ENCODE measurements at places on chromosomes 2 and 18.

GRCh38 chr2:11129598-11130449 is 25.4 kb upstream of the SLC66A3 start:
- no peaks in the 10 kb centered on the region for H3K27me3 ChIP-seq
- DNase-seq = no peak
- H3K4me1 ChIP-seq = peaks cover 35% of the 10 kb centered on the region
- peak overlapping the region; percentile 37 for H3K4me3 ChIP-seq

- no peak overlapping the region for H3K4me3 ChIP-seq
- no peak for DNase-seq
- no peaks in the 10 kb centered on the region for H3K36me3 ChIP-seq
- H3K4me1 ChIP-seq = no peaks in the 10 kb centered on the region
Observed at GRCh38 chr18:31825772-31826171, 65.1 kb upstream of the SLC25A52 start.

DNA sequence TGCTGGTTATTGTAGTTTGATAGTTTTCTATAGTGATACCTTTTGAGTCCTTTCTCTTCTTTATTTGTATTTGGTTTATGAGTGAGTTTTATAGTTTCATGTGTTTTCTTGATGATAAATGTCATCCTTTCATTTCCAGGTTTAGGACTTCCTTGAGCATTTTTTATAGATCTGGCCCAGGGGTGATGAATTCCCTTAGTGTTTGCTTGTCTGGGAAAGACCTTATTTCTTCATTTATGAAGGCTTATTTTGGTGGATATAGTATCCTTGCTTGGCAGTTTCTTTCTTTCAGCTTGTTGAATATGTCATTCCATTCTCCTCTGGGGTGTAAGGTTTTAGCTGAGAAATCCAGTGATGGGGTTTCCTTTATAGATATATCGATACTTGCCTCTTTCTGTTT is 53.9 kb downstream of the OTX1 start:
- H3K4me3 ChIP-seq = no peak overlapping the region
- no peak overlapping the region for H3K27ac ChIP-seq
- no peaks in the 10 kb centered on the region for H3K27me3 ChIP-seq
- H3K4me1 ChIP-seq = no peaks in the 10 kb centered on the region
- DNase-seq = no peak
- H3K36me3 ChIP-seq = no peaks in the 10 kb centered on the region

- no peak for DNase-seq
- no peaks in the 10 kb centered on the region for H3K27me3 ChIP-seq
- no peaks in the 10 kb centered on the region for H3K36me3 ChIP-seq
- H3K4me1 ChIP-seq = peaks cover 17% of the 10 kb centered on the region
Observed at GRCh38 chr2:65033178-65033577, 23.0 kb upstream of the CEP68 start.

DNA sequence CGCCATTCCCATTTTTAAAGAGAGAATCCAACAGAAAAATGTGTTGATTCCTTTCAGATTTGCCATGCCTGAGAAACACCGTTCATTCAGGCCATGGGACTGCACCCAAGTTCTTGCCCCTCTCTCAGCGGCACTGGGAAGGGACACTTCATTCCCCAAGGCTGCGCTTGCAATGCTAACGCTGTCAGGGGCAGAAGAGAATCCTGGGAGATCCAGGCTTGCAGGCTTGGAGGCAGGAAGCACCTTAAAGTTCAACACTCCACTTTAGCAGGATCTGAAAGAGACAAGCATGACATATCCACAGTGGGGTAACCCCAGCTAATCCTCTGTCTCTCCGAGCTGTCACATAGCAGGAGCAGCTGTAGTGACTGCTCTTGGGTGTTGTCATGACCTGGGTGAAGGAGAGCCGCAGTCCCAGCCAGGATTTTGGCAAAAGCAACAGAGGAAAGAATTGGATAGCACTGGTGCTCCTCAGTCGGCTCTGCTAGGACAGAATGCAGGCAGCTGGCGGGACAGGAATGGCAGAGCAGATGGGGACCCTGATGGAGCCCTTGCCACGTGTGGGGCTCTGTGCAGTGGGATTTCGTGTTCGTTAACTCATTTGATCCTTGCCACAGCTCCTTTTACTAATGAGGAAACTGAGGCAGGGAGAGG is 22.0 kb upstream of the ODC1 start:
- H3K27ac ChIP-seq = no peak overlapping the region
- no peaks in the 10 kb centered on the region for H3K36me3 ChIP-seq
- no peaks in the 10 kb centered on the region for H3K4me1 ChIP-seq
- H3K4me3 ChIP-seq = no peak overlapping the region
- no peak for DNase-seq

DNA sequence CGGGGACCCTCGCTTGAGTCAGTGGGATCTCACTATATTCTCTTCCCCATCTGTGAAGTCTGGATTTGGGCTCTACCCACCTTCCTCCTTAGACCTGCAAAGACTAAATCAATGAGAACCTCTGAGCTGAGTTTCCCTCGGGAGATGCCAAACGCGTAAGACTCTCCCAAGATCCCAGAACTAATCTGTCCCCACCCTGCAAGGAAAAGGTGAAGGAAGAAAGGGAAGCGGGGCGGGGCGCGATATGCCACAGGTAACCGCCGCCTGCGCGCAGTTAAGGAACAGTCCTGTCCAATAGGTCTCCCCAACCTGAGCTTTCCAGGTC is 780 bp downstream of the SRD5A2 start:
- DNase-seq = no peak
- H3K27ac ChIP-seq = no peak overlapping the region
- no peaks in the 10 kb centered on the region for H3K36me3 ChIP-seq
- H3K27me3 ChIP-seq = no peaks in the 10 kb centered on the region
- H3K4me3 ChIP-seq = peak overlapping the region; percentile 5
- H3K4me1 ChIP-seq = no peaks in the 10 kb centered on the region

- H3K36me3 ChIP-seq = no peaks in the 10 kb centered on the region
- no peak overlapping the region for H3K27ac ChIP-seq
- H3K4me3 ChIP-seq = no peak overlapping the region
- DNase-seq = no peak
- H3K4me1 ChIP-seq = no peaks in the 10 kb centered on the region
Observed at GRCh38 chr18:47730795-47731194, 199.7 kb downstream of the SMAD2 start.

- peaks cover 30% of the 10 kb centered on the region for H3K4me1 ChIP-seq
- H3K27me3 ChIP-seq = no peaks in the 10 kb centered on the region
- H3K4me3 ChIP-seq = no peak overlapping the region
- no peaks in the 10 kb centered on the region for H3K36me3 ChIP-seq
Observed at GRCh38 chr2:62293490-62294271, 97.8 kb downstream of the B3GNT2 start.

GRCh38 chr2:11097854-11098387 is 57.3 kb upstream of the SLC66A3 start:
- peak; percentile 84 for DNase-seq
- H3K4me1 ChIP-seq = no peaks in the 10 kb centered on the region
- no peak overlapping the region for H3K27ac ChIP-seq
- no peaks in the 10 kb centered on the region for H3K36me3 ChIP-seq

DNA sequence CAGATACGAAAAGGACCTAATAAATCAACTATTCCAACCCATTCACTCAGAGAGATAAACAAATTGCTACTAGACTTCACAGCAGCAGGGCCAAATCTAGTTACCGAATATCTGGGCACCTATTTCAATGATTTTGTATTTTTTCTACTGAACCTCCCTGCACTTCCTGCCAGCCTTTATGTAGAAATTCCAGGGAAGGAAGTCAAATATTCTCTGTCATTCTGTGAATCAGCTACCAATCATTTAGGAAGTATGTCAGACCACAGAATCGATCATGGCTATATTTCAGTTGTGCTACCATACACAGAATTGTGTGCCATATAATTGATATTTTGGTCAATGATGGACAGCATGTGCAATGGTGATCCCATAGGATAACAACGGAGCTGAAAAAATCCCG is 109.6 kb upstream of the SPOPL start:
- no peaks in the 10 kb centered on the region for H3K36me3 ChIP-seq
- H3K27ac ChIP-seq = no peak overlapping the region
- no peak for DNase-seq
- peaks cover 9% of the 10 kb centered on the region for H3K4me1 ChIP-seq
- no peaks in the 10 kb centered on the region for H3K27me3 ChIP-seq
- H3K4me3 ChIP-seq = no peak overlapping the region

DNA sequence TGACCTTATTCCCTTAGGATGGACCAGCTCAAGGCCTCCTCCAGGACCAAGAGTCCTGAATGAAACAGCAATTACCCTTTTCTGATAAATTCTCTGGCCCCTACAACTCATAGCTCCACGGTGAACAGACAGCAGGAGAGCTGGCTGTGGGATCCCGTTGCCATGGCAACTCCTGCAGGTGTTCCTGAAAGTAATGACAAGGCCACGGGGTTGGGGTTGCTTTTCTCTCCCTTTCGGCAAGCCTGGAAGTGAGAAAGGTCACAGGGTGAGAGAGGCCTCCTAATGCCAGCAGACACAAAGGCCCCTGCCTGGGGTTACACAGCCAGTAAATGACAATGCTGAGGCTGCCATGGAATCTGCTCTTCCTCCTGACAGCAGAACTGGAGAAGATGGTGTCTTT is 403.0 kb downstream of the NBAS start:
- no peak for DNase-seq
- peaks cover 8% of the 10 kb centered on the region for H3K4me1 ChIP-seq

- H3K27me3 ChIP-seq = no peaks in the 10 kb centered on the region
- no peaks in the 10 kb centered on the region for H3K36me3 ChIP-seq
- no peaks in the 10 kb centered on the region for H3K4me1 ChIP-seq
- no peak overlapping the region for H3K27ac ChIP-seq
- no peak overlapping the region for H3K4me3 ChIP-seq
Observed at GRCh38 chr2:204791230-204791629, 246.0 kb downstream of the PARD3B start.

DNA sequence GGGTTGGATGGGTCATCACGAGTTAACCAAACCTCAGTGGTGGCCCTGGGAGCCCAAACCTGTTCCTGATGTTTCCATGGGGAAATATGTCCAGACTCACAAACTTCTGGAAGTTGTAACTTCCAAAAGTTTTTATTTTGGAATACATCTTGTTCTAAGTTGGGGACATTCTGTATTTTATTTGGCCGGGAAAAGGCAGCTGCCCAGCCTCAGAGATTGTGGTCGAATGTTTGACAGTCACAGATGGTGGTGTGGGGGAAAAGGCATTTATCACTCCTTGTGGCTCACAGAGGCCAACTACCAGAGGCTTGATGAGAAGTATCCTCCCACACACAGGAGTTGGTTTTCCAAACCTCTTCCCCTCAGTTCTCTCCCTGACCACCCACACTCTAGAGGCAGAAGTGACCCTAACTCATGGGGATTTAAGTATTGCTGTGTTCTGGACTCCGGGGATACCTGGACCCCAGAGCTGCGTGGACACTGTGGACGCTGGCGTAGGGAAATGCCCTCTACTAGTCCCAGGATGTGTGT is 124.7 kb upstream of the PPP1CB start:
- DNase-seq = no peak
- H3K4me1 ChIP-seq = peaks cover 54% of the 10 kb centered on the region
- peak overlapping the region; percentile 87 for H3K27ac ChIP-seq
- no peaks in the 10 kb centered on the region for H3K27me3 ChIP-seq

DNA sequence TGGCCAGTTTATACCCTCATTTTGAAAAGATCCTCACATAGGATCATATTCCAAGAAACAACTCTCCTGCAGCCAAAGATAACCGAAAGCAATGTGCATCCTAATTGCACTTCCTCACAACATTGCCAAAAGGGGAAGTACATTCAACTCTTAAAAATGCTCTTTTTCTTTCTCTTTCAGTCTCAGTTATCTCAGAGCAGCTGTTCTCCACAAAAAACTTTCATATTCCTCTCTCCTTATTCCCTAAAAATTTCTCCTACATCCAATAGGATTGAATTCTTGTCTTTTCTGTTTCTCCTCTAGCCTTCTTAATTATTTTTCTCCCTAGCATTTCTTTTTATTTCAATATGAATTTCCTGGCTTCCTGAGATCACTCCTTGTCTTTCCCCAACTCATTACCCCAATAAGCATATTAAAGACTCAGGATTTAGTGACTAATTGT is 7.4 kb upstream of the VRK2 start:
- no peak overlapping the region for H3K4me3 ChIP-seq
- no peaks in the 10 kb centered on the region for H3K27me3 ChIP-seq
- H3K27ac ChIP-seq = no peak overlapping the region
- peaks cover 6% of the 10 kb centered on the region for H3K4me1 ChIP-seq

DNA sequence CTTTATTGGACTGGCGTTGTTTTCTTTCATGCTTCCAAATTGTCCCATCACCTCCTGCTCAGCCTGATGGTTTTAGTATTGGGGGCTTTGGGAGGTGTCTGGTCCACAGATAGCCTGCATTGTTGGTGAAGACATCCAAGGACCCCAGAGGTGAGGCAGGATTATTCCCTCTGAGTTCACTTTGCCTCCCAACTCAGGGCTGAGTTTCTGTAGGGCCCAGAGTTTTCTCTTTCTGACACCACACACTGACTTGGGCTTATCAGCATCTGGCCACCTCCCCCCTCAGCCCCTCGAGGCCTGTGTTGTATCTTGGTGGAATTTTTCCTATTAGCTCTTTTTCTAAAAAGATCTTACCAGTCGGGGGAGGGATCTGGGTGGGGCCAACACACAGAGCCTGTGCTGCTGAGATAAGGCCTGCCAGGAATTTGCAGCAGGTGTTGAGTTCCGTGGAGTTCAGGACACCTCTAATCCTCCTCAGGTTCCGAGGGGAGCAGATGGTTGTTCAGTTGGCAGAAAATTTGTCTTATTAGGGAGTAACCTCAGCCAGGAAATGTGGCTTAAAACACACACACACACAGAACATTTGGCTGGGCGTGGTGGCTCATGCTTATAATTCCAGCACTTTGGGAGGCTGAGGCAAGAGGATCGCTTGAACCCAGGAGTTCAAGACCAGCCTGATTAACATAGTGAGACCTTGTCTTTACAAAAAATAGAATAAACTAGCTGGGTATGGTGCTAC is 7.3 kb downstream of the EMILIN2 start:
- H3K4me1 ChIP-seq = peaks cover 36% of the 10 kb centered on the region
- no peaks in the 10 kb centered on the region for H3K27me3 ChIP-seq
- no peak overlapping the region for H3K4me3 ChIP-seq
- H3K36me3 ChIP-seq = no peaks in the 10 kb centered on the region
- DNase-seq = peak; percentile 37
- peak overlapping the region; percentile 76 for H3K27ac ChIP-seq

GRCh38 chr2:156037482-156037881 is 295.0 kb downstream of the NR4A2 start:
- DNase-seq = no peak
- H3K4me3 ChIP-seq = no peak overlapping the region
- no peaks in the 10 kb centered on the region for H3K36me3 ChIP-seq
- H3K27ac ChIP-seq = no peak overlapping the region
- H3K4me1 ChIP-seq = no peaks in the 10 kb centered on the region
- no peaks in the 10 kb centered on the region for H3K27me3 ChIP-seq

- peaks cover 20% of the 10 kb centered on the region for H3K4me1 ChIP-seq
- H3K27me3 ChIP-seq = no peaks in the 10 kb centered on the region
- DNase-seq = no peak
- H3K4me3 ChIP-seq = no peak overlapping the region
Observed at GRCh38 chr2:100560216-100560830, 2.5 kb upstream of the PDCL3 start.

- DNase-seq = no peak
- H3K4me3 ChIP-seq = no peak overlapping the region
- H3K27me3 ChIP-seq = no peaks in the 10 kb centered on the region
- no peaks in the 10 kb centered on the region for H3K36me3 ChIP-seq
- no peak overlapping the region for H3K27ac ChIP-seq
Observed at GRCh38 chr2:17309181-17309580, 209.1 kb downstream of the RAD51AP2 start.
